ENCODE measurements at places on chromosomes 6 and 20.

DNA sequence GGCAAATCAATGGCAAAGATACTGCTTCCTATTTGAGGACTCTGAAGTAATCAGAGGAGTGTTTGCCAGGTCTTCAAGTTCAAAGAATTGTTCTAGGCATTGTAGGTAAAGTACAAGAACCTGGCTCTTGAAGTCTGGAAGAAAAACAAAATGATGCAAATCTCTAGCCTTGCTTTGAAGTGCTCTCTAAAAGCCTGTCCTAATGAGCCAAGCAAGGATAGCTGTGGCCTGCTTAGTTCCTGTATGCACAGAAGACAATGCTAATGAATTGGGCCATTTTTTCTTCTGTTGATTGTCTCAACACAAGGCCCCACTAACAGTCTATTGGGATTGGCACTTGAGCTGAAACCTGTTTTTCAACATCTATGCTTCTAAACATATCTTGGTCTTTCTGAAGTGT, 165.0 kb upstream of the POU3F2 start:
- DNase-seq = no peak

- no peak for DNase-seq
Observed at GRCh38 chr6:26267083-26267589, 97.9 kb upstream of the BTN3A2 start.

- no peak for DNase-seq
Observed at GRCh38 chr6:35356391-35356790, 14.0 kb downstream of the PPARD start.

DNA sequence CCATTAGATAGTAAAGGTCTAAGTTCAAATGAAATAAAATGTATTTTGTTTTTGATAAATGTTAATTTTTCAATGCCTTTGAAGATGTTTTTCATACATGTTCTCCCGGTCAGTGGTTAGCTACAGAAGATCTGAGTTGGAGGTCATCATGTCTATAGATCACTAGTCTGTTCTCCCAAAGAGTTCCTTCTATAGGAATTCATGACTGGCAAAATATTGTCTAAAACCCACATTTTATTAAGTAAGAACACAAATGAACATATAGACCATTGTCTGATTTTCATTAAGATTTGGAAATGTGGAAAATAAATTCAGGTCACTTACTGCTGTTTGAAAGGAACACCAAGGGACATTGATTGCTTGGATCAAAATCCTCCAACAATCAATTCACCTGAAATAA, 23.6 kb downstream of the HAO1 start:
- no peak for DNase-seq

DNA sequence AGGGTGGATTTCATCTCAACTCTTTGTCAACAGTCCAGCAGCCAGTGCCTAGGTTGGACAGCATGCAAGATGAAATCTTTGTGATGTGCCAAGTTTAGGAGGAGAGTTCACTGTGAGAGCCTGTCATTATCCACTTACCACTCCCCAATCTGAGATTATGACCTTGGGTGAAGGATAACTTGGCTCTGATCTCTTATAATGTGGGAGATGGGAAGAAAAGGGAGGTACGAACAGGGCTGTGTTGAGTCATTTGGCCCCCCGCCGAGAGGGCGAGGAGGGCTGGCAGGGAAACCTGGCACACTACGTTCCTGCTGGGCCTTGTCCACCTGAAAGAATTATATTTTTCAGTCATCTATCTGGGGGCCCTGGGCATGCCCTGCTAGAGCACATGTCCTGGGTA, 35.8 kb downstream of the LAMA4 start:
- no peak for DNase-seq

- peak; percentile 10 for DNase-seq
Observed at GRCh38 chr20:38057351-38057972, 23.9 kb downstream of the RPRD1B start.

- no peak for DNase-seq
Observed at GRCh38 chr6:158849899-158850806, 31.0 kb upstream of the EZR start.

- DNase-seq = no peak
Observed at GRCh38 chr6:25927756-25928216, 2.7 kb downstream of the SLC17A2 start.

- no peak for DNase-seq
Observed at GRCh38 chr6:162076816-162077215, 650.8 kb downstream of the PRKN start.

DNA sequence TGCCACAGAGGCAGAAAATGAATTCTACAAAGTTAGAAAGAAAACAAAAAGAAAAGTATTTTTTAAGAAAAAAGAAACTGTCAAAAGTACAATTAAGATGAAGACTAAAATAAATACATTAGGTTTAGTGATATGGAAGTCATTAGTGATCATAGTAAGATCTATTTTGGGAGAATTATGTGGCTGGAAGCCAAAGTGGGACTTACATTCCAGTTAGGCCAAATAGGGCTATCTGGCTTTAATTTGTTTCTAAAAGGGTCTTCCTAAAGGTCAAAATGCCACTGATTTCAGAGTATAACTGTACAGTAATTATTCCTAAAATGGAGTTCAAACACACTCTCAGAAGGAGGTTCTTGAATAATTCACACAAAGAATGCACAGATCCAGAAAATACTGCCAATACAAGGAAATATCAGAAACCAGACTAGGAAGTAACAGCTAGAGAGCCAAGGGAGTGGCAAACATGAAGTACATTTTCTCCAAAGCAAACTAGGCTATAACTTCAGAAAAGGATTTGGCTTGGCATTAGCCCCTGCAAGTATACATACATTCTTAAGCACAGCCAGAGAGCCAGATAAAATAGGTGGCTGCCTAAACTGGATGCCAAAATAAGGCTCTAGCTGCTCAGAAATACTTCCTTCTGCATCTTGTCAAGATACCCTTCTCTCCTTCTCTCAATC, 45.3 kb downstream of the PDSS2 start:
- no peak for DNase-seq

GRCh38 chr6:150596439-150596838, 3.2 kb upstream of the PLEKHG1 start:
- no peak for DNase-seq

GRCh38 chr6:65126667-65127066, 580.4 kb downstream of the EYS start:
- no peak for DNase-seq

GRCh38 chr6:155079985-155080452, 84.9 kb downstream of the TIAM2 start:
- DNase-seq = no peak

DNA sequence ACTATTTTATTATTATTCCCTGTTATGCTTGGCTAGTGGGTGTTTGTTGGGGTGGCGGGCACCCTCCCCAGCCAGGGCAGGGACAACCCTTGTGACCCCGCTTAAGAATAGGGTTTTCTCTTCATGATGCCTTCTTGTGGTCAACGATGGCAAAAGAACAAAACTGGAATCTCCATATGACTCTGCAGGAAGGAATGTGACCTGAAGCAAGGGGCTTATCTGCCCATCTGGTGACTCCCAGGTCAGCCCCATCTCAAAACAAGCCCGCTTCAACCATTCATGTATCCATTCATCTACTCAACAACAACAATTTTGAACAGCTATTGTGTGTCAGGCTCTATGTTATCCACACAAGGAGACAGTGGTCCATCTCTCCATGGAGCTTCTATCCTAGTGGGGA, 30.9 kb upstream of the TGM6 start:
- no peak for DNase-seq

GRCh38 chr6:91088515-91088914, 501.6 kb upstream of the MAP3K7 start:
- no peak for DNase-seq

- DNase-seq = no peak
Observed at GRCh38 chr6:164303102-164303964, 888.8 kb downstream of the QKI start.

DNA sequence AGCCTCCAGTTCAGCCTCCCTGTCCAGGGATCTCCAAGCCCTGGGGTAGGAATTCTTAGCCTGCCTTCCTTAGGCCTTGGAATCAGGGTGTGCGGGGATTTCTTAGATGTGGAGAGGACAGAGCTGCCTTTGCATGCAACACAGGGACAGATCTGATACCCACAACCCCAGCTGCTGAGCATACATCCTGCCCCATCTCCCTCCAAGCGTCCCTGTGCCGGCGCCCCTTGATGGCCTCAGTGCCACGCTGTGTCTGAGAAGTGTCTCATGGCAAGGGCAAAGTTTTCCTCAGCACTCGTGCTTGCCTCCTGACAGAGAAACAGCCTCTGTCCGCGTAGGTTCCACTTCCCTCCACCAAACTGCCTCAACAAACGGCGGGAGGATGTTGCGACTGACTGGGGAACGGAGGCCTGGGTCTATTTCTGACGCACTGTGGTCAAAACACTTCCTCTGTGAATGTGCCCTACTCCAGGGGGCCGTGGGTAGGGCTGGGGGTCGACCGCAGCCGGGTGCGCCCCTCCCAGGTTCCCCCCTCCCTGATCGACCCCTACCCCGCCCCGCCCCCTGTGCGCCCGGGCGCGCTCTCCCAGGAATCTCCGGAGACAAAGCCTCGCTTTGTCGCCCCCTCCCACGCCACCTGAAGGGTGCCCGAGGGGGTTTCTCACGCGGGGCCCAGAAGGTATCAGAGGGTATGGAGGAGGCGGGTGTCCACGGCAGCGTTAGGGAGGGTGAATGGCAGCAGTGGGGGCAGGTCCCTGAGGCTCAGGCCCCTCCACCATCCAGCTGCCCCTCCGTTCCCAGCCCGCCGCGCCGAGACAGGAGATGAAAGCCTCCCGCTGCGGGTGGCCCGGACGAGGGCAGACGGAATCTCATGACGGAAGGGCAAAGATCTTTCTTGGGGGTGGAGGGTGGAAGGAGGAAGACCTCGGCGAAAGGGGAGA, 806 bp downstream of the MICAL1 start:
- DNase-seq = peak; percentile 37

- no peak for DNase-seq
Observed at GRCh38 chr20:63068711-63069367, 62.1 kb upstream of the BHLHE23 start.

DNA sequence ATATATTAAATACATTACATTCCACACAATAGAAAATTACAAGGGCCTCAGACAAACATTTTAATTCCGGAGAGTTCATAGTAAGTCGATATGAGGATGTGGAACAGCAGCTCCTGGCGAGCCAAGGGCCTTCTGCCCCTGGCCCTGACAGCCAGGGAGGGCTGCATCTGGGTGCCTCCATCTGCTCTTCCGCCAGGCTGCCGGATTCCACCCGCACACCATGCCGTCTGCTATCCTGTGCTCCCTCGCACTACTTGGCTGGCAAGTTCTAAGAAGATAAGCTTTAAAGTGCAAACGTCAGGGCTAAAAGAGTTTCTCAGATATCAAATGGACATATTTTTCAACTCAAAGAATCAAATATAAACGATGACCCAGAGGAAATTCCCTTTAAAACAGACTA, 656.3 kb upstream of the NOX3 start:
- DNase-seq = no peak

GRCh38 chr20:25278636-25279361, 30.9 kb downstream of the PYGB start:
- DNase-seq = no peak

DNA sequence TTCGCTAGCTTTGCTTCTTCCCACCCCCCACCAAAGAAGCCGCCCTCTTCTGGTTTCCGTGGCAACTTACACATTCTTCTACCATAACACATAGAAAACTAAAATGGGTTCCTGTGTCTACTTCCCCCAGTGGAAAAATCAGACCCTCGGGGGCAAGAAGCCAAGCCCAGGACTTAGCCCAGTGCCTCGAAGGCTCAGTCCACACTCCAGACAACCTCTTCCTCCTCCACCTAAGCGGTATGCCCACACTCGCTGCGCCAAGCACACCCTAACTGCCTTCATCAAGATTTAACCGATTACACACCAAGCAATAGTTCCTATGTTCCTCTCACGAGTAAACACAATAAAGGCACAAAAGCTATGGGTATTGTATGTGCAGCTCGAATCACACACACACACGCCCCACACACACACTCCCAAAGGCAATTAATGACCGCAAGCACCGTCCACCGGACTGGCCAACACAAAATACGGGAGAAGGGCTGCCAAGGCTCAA, 537 bp downstream of the PPIL4 start:
- DNase-seq = peak; percentile 28

DNA sequence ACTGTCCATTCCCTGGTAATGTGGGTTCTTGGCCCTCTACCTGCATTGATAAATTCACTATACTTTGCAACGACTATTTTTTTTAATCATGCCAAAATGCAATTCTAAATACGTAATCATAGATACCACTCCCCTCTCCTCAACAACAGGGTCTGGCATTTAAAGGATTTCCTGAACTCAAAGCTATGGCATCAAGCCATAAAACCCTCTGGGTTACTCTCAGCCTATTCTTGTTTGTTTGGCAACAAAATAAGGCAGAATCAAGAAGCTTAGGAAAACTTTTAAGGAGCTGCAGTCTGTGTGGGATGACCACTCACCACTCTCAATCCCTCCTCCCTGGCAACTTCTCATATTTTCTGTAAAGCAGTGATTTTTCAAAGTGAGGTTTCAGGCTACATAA, 669.9 kb upstream of the ID4 start:
- DNase-seq = no peak

- no peak for DNase-seq
Observed at GRCh38 chr20:57695012-57695411, 14.8 kb downstream of the PMEPA1 start.

DNA sequence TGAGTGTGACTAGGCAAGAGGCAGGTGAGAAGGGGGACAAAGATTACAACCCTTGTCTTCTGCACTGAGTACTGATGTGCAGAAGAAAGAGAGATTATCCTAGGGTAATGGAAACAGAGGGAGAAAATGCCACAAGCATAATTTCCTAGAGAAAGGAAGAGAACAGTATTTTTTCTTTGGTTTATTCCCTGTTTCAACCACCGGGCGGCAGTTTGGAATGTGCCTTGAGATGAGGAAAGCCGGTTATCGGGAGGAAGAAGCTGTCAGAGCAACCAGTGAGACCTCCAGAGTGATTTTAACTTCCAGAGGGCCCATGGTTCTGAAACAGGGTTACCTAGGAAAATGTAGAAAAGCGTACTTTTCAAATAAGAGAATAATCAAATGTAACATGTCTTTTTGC, 121.4 kb downstream of the REV3L start:
- DNase-seq = peak; percentile 31

DNA sequence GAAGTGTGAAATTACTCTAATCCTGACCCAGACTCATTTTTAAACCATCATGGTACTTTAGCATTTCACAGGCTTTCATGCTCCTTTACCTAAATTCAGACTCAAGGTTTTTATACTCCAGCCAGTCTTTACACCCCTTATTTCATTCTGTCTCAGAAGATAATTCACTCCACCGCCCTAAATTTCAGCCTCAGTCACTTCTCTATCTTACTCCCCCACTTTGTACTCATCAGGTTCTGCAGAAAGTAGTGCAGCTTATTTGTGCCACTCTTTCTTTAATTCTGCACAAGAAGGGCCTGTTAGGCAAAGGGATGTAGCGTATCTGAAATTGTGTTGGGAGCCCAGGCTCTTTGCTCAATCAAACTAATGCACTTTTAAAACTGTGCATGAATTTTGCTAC, 205.5 kb downstream of the ARHGAP18 start:
- DNase-seq = no peak

DNA sequence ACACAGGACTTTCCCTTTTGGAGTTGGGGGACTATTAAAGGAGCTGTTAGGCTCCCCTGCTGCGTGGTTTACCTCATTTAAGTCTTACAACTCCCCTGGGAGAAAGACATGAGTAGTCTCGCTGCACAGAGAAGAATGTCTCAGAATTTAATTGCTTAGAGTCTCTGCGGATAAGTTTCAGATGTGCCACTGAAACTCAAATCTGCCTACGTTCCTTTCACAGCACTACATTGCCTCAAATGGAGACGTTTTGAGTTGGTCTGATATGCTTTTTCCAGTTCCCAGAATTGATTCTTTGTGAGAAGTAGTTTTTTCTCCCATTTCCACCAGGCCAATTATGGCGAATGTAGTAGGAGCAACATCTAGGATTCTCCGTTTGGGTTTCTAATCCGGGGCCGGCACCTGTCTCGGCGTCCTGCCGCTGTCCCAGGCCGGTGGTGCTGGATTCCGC, 532 bp upstream of the SLC35F1 start:
- DNase-seq = no peak
